Mesothelial cell of epicardium (in vitro differentiated cells): ENCODE measurements at places on chromosomes 6 and 20. TPM values are rescaled to one million over a fixed set of nuclear protein-coding genes. Genes with fewer than 3 reads are reported as not detected.

DNA sequence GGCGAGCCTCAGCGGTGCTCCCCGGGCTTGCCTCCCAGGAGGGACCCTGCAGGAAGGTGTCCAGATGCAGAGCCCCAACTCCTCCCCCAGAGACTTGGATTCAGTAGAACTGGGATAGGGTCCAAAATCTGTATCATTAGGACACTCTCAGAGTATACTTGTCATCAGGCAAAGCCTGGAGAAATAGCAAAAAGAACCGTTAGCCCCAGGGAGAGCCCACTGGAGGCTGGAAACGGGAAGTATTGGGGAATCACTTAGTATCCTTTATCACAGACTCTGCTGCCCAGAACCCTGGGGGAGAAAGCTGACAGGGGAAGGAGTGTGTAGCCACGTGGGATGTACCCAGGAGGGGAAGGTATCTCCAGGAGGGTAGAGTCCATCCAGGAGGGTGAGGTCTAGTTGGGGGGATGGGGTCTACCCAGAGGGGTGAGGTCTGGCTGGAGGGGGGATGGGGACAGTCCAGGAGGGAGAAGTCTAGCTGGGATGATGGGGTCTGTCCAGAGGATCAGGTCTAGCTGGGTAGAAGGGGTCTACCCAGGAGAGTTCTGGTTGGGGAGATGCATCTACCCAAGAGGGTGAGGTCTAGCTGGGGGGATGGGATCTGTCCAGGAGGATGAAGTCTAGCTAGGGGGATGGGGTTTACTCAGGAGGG is 107.2 kb downstream of the LY86 start:
- H3K36me3 ChIP-seq, result peaks cover 6% of the 10 kb centered on the region
- no peak overlapping the region for H3K27ac ChIP-seq
- peaks cover 8% of the 10 kb centered on the region for H3K27me3 ChIP-seq
- no peak for DNase-seq
- no peak overlapping the region for H3K4me3 ChIP-seq
- H3K4me1 ChIP-seq, result peaks cover 50% of the 10 kb centered on the region

DNA sequence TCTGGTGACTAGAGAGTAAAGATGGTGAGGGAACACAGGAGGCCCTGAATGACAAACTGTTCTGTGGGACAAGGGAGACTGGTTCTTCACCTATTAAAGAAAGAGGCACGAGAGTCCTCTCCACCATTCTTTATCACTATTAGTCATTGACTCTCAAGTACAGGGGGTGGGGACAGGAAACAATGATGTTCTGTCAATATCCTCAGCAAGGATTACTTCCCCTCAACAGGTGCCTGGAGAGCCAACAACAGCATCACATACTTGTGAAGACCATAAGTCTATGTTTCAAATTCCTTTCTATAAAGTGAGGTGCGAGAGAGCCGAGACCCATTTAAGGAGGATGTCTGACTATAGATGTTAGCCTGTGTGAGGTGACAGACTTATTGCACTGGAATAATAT is 72.4 kb upstream of the TBC1D7 start:
- H3K4me1 ChIP-seq, result peaks cover 30% of the 10 kb centered on the region
- no peaks in the 10 kb centered on the region for H3K36me3 ChIP-seq
- no peak overlapping the region for H3K27ac ChIP-seq
- DNase-seq, result no peak
- H3K4me3 ChIP-seq, result no peak overlapping the region

The ADTRP gene
- total RNA-seq, result 3.4 to 4.0 TPM (median 3.8 TPM) in 3 replicates

GRCh38 chr6:2900821-2901644 is 2.1 kb downstream of the SERPINB9 start:
- H3K36me3 ChIP-seq, result peaks cover 22% of the 10 kb centered on the region
- peak overlapping the region; percentile 88 for H3K4me3 ChIP-seq
- H3K27me3 ChIP-seq, result peaks cover 11% of the 10 kb centered on the region

GRCh38 chr6:52992980-52993920 is 1.8 kb downstream of the GSTA4 start:
- peaks cover 18% of the 10 kb centered on the region for H3K4me1 ChIP-seq
- peak overlapping the region; percentile 95 for H3K4me3 ChIP-seq
- peaks cover 30% of the 10 kb centered on the region for H3K36me3 ChIP-seq
- DNase-seq, result no peak
